ENCODE measurements at places on chromosomes 3 and 15.

- ATAC-seq: no peak
These were observed 12.7 kb downstream of the KCNAB1 start for GRCh38 chr3:156133076-156133475.

GRCh38 chr15:40217166-40217824, 21.6 kb upstream of the PAK6 start:
- peak; percentile 72 for ATAC-seq

DNA sequence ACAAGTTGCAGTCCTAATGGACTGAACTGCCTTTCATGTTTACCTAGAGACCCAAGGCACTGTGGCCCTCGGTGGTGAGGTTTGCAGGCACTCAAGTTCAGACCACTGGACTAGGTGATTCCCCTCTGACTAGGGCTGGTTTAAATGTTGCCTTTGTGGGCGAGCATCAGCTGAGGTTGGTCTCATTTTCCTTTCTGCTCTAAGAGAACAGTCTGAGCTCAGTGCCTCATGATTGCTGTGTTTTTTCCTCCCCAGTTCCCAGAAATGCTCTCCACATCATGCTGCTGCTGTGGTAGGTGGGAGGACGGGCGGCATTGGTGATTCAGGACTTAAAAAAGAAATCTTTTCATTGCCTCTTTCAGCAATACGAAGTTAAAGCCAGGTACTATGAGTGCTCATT, 237.2 kb downstream of the MBNL1 start:
- no peak for ATAC-seq

DNA sequence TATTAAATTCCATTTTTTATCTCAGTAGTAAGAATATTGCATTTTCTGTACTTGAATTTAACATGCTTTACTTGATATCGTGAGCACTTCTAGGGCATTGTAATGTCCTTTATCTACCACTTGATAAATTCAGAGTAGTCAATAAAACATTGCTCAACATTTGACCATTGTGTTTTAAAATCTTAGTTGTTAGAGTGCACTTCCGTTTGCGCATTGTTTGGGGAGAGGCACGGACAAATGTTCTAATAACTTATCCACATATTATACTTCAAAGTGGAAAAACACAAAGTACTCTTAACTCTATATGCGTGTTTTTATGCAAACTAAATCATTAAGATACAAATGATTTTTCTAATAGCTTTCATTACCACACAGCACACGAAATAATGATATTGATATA, 419 bp downstream of the FAM227B start:
- peak; percentile 23 for ATAC-seq

DNA sequence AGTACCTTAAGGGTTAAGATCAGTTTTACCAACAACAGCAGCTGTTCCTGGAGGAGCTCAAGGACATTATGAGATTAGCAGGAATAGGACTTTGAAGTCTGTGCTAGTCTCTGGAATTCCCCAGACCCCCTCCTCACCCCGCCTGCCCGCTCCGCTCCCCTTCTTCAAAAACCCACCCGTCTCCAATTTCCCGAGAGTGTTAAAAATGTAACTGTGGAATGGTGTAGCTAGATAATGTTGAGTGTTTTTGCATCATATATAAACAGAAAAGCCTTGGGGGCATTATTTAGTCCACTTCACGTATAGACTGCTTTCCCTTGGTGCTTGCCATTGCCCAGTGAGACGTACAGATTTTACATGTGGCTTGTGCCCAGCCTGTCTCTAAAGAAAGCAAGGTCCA, 65.0 kb upstream of the SEMA6D start:
- ATAC-seq: no peak

GRCh38 chr3:41477399-41478014, 278.2 kb downstream of the CTNNB1 start:
- ATAC-seq: no peak

- no peak for ATAC-seq
These were observed 110.3 kb upstream of the ICE2 start for GRCh38 chr15:60589253-60589652.

DNA sequence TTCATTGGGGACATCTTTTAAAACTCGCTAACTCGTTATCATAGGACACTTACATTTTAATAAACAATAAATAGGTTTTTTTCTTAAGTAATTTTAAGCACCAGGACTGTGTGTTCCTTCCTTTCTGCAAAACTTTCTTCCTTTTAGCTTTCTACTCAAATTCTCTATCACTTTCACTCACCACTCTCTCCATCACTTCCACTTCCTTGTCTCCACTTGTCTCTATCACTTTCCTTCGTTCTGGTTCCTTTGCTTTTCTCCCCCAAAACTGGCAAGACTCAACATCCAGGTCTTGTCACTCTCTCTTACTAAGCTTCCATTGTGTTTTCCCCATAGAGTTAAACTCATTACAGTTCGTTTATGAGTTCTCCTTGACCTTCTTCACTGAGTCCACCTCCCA, 99.0 kb downstream of the ZPLD1 start:
- no peak for ATAC-seq

DNA sequence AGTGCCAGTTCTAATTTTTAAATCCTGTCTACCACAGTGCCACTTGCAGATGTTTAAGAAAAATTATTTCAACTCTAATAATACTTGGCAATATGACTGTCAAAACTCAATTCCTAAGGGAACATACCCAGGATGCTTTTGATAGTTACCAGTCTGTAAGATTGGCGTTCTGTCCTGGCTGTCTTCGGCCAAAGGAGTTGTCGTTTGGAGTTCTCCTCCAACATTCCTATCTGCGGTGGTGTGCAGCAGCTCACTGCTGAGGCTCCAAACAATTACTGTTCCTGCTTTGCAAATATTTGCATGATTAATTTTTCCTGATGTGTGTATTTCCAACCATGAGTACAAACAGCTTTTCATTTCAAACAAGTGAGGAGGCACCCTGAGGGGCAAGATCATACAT, 330.8 kb upstream of the DPH6 start:
- ATAC-seq: no peak

GRCh38 chr3:55085231-55085630, 157.4 kb upstream of the LRTM1 start:
- no peak for ATAC-seq

- no peak for ATAC-seq
These were observed 19.3 kb upstream of the ZPLD1 start for GRCh38 chr3:102415553-102415952.

GRCh38 chr15:89496155-89497098, at the start of gene RHCG:
TSS of gene RHCG (minus strand) at chr15:89496583. CDS start at chr15:89496544, 39 bp downstream.
- peak; percentile 14 for ATAC-seq

DNA sequence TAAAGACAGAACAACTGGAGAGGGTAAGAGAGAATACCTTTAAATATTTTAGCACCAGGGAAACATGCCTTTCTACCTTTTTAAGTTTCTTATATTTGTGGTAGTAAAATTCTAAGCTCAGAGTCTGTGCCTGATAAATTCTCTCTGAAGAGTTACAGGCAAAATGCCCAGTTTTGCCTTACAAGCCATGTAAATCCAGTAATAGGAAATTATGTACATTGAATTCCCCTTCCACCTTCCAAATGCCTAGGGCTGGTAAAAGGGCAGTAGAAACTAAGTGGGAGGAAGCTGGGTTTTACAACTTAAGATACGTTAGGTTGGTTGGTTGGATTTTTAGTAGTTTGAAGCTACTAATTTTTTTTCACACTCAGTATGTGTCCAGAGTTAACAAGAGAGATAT, 43.1 kb upstream of the TP63 start:
- no peak for ATAC-seq

DNA sequence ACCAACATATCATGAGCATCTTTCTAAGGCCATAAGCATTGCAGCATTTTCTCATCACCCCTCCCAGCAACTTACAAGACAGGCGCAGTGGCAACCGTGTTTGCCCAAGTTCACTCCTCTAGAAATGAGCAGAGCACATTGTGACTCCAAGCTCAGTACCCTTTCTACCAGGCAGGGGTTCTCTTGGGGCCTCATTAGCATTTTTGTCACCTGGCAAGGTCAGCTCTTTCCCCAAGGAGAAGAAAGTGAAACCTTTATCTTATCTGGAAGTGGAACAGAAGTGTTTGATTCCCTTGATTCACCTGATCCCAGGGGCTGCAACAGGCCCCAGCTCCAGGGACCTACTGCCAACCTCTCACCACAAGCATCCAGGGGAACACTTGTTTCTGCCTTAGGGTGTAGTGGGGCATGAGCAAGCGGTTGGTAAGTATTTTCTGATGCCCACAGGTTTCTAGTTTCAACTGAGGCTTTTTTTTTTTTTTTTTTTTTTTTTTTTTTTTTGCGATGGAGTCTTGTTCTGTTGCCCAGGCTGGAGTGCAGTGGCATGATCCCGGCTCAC, 44.0 kb upstream of the HERC1 start:
- ATAC-seq: no peak

DNA sequence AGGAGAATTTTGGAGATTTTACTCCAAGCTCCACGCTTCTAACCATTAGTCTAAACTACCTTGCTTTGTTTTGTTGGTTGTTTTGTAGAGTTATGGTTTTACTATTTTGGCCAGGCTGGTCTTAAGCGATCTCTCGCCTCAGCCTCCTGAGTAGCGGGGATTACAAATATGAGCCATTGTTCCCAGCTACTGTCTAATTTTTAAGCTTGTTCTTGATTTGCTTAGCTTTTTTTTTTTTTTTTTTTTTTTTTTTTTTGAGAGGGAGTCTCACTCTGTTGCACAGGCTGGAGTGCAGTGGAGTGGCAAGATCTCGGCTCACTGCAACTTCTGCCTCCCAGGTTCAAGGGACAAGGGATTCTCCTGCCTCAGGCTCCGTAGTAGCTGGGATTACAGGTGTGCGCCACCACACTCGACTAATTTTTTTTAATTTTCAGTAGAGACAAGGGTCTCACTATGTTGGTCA, 28.5 kb downstream of the EFCAB12 start:
- ATAC-seq: no peak

DNA sequence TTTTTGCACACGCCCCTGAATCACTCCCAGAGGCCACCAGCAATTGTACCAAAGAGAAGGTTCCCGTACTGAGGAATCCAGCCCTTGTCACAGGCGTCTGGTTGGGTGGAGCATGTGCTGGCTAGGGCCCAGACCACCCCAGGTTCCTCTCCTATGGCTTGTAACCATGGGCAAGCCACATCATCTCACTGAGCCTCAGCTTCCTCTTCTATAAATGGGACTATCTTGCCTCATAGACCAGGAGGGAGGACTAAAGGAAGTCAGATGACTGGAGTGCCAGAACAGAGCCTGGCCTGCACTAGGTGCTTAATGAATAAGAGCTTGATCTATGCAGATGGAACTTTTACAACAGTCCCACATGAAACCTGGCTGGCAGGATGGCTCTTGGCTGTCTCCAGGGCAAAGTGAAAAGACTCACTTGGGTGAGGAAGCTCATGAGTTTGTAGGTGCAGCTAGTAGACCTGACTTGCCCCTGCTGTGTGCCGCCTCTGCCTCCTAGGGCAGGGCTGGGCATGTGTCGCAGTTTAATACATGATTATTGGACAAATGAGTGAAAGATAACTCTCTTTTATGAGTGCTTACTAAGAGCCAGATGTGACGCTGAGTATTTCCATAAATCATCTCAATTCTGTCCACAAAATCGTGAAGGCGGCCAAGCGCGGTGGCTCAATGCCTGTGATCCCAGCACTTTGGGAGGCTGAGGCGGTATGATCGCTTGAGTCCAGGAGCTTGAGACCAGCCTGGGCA, 29.3 kb downstream of the CTSH start:
- peak; percentile 62 for ATAC-seq

DNA sequence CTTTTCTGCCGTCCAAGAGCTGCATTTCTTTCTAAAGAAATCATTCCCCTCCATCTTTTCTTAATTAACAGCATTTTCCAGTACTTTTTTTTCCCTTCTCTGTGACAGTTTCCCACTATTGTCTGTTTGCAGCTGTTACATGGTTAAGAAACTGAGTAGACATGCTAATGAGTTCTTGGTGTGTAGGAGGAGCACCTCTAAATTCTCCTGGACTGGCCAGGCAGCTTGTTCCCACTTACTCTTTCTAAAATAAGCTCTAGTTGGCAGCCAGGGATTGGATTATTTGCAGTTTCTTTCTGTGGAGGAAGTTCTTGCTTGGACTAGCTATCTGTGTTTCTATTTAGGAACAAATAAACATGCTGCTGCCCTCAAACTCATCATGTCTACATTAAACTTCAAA, 235.1 kb upstream of the GAP43 start:
- ATAC-seq: no peak

DNA sequence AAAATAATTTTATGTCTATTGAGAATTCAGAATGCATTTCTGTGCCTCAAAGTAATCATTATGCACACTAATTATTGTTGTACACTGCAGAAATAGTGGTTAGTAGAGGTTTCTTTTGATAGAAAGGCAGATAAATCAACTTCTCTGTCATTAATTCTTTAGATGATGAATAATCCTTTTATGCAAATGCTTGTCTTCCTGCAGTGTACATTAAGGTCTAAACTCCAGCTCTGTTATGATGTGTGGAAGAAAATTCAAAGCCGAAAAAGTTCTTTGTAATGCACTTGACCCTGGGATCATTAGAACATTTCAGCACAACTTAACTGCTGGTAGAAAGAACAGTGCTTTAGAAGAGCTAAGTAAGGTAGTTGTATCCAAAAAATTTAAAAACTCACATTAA, 353.0 kb downstream of the NLGN1 start:
- ATAC-seq: no peak

DNA sequence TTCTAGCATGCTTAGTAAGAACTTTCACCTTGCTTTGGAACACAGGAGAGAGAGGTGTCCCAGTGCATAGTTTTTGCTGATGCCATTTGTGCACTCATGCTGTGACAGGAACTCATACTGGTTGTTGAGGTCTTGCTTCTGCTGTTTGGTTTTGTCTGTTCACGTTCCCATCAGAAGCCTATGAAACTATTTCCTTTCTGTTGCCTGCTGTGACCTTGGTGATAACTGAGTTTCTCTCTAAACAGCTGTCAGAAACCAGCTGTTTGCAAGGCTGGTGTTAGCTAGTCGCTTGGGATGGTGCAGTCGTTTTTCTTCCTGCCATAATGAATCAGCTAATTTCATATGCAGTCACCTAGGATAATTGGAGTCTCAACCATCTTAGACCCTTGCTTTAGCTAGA, 724.1 kb downstream of the GRM7 start:
- ATAC-seq: no peak

DNA sequence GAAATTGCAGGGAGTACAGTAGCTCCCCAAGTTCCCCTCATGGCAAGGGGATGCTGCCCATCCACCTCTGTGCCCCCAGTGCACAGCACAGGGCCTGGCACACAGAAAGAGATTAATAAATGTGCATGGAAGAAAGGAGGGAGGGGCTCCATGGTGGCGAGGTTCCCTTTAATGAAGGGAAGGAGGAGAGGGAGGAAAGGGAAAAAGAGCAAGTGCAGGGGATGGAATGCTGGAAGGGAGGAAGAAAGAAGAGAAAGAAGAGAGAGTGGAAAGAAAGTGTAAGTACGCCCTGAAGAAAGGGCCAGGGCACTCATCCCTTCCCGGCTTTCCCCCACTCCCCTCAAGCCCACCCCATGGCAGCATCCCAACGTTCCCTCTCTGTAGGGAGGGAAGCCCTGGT, 1.5 kb upstream of the VIPR1 start:
- no peak for ATAC-seq

DNA sequence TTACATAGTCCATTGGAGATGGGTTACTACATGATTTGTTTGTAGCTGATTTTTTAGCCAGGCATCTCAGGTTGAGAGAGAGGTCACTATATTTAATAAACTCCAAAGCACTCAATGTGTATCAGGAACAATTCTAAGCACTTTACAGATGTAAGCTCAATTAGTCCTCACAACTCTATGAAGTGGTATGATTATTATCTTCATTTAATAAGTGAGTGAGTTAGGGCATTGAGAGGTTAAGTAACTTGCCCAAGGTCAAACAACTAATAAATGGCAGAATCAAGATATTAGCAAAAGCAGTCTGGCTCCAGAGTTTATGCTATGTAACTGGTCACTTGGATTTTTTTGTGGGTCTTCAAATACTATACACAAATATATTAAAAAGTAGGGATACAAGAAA, 56.3 kb upstream of the ABI3BP start:
- no peak for ATAC-seq

Data from gastroesophageal sphincter (tissue), 4 donors.